ENCODE measurements at places on chromosomes 11 and 22.

GRCh38 chr22:38919631-38920190 lies 37.7 kb upstream of the APOBEC3A start:
- no peak for DNase-seq

GRCh38 chr11:120956710-120957495 lies 67.0 kb upstream of the TBCEL start:
- no peak for DNase-seq

DNA sequence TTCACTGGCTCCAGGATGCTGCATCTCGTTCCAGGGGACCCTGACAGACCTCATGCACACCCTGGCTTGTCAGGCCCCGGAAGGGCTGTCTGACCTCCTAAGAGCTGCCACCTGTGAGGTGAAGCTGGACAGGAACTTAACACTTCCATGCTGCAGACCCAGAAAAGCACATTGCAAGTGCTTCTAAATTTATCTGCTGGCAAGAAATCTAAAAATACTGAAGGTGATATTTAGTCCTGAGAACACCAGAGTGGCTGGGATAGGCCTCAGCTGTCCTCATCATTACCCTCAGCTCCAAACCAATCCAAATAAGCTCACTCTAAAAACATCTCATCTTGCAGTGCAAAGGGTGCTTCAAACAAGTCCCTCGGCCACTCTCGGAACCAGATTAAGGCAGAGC lies 46.7 kb downstream of the ABTB2 start:
- no peak for DNase-seq

DNA sequence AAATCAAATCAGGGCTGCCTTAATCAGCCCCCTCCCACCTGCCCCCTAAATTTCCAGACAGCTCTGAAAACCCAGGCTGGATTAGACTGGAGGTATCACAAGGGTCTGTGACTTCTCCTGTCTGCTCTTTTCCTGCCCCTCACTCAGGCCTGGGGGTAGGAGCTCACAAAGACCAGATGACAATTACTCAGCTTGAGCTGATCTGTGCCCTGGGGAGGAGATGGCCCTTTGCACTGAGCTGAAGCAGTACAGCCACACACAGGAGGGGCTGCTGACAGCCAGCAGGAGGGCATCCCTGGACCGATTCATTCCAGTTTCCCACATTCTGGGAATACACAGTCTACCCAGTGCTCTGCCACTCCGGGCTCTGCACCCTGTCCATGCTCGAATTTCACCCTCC lies 4.2 kb downstream of the ABCC8 start:
- no peak for DNase-seq

DNA sequence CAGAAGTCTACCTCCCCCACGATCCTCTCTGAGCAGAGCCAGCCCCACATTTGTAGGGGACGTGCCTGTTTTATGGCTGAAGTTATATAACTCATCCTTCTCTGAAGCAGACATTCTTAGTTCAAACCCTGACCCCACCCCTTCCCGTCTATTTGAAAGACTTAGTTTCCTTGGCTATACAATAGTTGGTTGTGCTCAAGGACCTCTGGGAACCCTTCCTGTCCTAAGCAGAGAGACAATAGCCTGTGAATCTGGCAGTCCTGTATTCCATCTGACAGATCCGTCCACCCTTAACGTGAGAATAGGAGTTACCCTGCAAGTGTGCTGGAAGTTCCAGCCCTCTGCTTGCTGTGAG lies 75.2 kb downstream of the MN1 start:
- DNase-seq: no peak

DNA sequence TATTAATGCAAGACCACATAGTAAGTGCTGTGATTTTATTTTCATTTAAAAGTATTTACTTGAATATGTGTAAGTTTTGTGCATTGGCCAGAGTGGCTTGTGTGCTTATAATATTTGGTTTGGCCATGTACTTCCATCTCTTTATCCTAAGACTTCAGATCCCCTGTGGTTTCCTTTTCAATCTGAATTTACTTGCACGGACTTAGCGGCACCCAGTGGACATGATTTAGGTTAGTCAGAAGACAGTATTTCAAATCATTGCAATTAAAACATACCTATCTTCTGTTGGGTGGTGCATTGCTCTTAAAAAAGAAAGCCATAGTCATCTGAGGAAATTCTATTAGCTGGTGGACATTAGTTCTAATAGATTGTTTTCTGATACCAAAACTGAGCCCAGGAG lies 30.7 kb downstream of the PIWIL4 start:
- DNase-seq: no peak

GRCh38 chr11:27783701-27784355 lies 83.6 kb upstream of the BDNF start:
- no peak for DNase-seq

- DNase-seq: no peak
Measured at GRCh38 chr22:46576556-46577367, 39.3 kb upstream of the CELSR1 start.

- DNase-seq: no peak
Measured at GRCh38 chr11:69791276-69792180, 16.4 kb upstream of the FGF4 start.

GRCh38 chr11:2901854-2902783 lies 16.5 kb upstream of the CDKN1C start:
- DNase-seq: peak; percentile 76
